Stimulated activated CD4-positive, alpha-beta T cell treated with anti-CD3 and anti-CD28 coated beads, TNF-alpha, amount 100 ng/mL, for 1 hour (primary cell): ENCODE measurements at places on chromosomes 16 and 17.
A peak's percentile ranks its signal among the peaks of the same experiment; 100 is the strongest.

GRCh38 chr17:731644-732066, 741 bp upstream of the TLCD3A start:
- DNase-seq, result no peak

- DNase-seq, result no peak
Measured at GRCh38 chr17:60223456-60223855, 73.7 kb downstream of the CA4 start.

DNA sequence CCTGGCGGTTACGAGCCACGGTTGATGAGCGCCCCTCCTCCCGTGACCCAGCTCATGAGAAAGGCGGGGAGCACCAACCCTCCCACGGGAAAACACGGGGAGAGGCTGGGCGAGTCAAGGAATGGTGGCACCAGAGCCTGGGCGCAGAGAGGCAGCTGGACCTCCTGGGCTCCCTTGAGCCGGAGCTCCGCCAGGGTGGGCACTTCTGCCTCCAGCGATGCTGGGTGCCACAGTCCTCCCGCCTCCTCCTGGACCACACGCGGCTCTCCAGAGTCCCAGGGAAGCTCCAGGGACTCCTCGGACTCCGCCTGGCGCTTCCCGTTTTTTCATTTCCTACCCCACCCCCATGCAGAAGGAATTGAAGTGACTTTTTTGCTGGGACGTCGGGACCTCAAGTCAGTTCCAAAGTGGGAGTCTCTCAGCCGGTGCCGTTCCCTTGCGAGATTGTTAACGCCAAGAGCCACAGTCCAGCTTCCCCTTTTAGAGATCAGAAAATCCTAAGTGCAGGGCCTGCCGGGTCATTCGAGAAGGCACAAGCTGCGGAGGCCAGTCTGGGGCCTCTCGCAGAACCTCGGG, 6.6 kb upstream of the CBX8 start:
- DNase-seq, result no peak

DNA sequence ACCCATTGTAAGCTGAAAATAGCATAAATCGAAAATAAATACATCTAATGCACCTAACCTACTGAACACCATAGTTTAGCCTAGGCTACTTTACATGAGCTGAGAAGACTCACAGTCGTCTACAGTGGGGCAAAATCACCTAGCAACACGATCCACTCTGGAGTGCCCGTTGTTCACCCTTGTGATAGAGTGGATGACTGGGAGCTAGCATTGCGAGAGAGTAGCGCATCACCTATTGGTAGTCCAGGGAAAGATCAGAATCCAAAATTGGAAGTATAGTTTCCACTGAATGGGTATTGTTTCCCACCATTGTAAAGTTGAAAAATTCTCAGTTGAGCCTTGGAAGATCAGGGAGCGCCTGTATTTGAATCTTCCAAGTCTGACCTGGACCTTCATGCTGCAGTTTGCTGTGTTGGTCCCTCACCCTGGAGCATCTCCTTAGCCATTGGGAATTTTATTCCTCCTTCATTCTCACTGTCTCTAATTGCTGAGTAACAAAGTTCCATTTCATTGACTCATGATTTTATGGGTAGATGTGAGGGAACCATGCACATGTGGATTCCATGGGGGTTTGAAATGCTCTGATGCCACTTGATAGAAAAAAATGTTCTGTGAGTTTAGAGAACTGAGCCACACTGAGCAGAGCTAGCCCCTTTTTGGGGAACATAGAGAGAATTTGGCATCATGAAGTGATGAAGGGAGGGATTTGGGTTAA, 19.6 kb downstream of the AKAP1 start:
- DNase-seq, result no peak

DNA sequence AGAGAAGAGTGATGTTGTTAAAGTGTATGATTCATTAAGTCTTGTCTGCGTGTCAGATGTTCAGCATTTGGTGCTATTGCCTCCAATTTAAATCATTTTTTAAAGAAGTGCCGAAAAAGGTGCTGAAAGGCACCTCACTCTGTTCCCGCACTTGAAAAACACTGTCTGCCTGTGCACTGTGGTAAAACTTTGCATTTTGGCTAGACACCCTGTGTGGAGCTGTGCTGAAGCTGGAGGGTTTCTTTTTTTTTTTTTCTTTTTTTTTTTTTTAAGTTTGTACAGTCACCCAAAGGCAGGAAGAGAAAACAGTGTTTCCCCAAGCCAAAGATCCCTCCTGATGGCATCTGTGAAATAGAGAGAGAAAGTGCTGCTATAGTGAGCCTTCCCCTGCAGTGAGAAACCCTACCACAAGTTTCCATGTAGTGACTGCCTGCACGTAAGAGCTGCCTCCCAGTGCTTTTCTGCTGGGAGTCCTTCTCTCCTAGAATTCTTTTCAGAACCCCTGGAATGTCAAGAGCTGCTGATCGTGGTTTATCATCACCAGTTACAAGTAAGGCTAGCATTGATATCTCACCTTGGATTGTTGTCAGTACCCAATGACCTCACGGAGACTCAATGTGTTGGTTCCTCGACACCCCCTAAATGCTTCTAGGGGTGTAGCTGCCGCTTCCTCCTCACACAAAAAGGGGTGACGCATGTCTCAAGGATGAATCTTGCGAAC, 116.0 kb upstream of the SOX9 start:
- no peak for DNase-seq

DNA sequence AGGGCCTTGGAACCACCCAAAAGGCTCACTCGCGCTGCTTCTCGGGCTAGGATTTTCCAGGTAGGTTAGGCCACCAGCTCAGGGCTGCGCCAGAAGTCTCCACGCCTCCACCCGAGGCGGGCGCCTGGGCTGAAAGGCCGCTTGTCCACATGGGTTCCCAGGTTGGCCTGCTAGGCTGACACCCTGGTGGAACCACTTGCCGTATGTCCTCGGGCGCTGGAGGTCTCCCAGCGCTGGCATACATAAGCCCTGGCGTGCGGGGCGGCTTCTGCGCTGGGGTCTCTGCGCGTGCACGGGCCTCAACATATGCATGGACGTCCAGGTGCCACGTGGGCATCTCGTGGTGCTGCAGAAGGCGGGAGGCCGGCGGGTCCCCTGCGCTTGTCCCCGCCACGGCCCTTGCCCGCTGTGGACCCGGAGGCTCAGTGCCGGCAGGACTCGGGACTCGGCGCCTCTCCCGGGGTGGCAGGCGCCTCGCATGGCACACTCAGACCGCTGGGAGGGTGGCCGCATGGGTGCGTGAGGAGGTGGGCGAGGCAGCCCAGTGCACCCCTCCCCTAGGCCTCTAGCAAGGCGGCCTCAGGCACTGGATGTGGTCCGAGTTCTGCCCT, 47.2 kb upstream of the ZNF629 start:
- no peak for DNase-seq

- no peak for DNase-seq
Measured at GRCh38 chr16:78175287-78175686, 75.8 kb downstream of the WWOX start.

DNA sequence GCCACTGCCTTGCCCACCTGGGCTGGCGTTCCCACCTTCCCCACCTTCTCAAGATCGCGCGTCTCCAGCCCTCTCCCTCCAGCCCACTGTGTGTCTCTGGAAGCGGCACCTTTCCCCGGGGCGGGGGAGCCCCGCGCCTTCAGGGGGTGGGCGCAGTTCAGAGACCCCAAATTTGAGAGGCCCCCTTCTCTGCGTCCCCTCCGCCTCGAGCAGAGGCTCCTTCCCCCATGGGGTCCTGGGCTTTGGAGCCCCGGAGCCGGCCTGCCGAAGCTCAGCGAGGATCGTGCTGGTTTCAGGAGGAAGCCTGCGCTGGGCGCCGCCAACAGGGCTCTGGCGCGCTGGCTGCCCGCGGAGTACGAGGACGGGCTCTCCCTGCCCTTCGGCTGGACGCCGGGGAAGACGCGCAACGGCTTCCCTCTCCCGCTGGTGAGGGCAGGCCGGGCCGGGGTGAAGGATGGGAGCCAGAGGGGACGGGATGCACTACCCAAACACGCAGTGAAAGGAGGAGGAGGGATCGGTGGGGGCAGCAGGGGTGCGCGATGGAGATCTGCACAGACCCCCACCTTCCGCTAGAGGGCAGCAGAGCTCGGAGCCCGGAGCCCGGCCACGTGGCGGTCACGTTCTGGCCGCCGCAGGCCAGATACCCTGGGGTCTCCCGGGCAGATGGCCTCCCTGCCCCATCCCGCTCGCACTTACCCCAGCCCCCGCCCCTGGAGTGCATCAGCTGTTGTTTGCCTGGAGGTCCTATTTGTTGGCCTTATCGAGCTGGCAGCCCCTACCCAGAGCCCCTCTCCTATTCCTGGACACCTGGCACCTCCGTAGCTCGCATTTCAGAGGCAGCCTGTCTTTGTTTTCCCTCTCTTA, 11.1 kb downstream of the LPO start:
- peak; percentile 57 for DNase-seq

DNA sequence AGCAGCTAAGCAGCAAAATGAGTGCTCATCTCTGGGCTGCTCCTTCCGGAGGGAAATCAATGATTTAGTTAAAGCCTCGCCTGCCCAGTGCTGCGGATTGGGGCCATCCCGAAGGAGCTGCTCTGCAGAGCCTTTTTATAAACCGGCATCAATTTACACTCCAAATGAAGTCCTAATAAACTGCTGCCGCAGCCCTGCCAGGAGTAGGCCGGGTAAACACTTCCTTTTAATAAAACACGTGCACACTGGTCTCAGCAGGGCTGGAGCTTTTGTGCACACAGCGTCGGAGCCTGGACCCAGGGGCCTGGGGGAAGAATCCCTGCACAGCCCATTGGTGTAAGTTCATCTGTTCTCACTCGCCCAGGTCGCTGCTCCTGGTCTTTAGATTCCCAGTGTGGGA, 79.6 kb upstream of the HS3ST2 start:
- DNase-seq, result no peak

GRCh38 chr17:14437176-14437575, 136.3 kb downstream of the HS3ST3B1 start:
- DNase-seq, result no peak

GRCh38 chr16:1770328-1771187, 785 bp downstream of the NME3 start:
- no peak for DNase-seq

- no peak for DNase-seq
Measured at GRCh38 chr17:34371405-34372100, 8.5 kb upstream of the CCL1 start.

GRCh38 chr16:75794426-75794825, 68.1 kb upstream of the CPHXL start:
- no peak for DNase-seq

GRCh38 chr16:12236589-12236988, 260.1 kb downstream of the SNX29 start:
- DNase-seq, result no peak
